ENCODE measurements at places on chromosomes 11 and 22.

DNA sequence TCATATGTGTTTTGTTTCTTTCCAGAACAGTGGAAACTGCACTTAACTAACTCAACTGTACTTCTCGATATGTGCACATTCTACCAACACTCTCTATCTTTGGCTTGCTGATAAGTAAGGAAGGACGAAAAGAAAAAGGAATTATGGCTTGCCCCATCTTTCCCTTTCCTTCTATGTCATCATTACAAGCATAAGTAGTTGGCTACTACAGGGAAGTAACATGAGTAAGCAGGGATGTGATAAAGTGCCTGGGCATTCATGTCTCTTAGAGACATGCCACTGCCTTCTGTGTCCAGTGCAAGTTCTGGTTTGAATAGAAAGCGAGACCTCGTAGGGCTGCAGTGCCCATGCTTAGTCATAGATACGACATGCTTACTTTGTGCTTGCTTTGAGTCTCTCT is 342.5 kb downstream of the ETS1 start:
- no peak for DNase-seq

DNA sequence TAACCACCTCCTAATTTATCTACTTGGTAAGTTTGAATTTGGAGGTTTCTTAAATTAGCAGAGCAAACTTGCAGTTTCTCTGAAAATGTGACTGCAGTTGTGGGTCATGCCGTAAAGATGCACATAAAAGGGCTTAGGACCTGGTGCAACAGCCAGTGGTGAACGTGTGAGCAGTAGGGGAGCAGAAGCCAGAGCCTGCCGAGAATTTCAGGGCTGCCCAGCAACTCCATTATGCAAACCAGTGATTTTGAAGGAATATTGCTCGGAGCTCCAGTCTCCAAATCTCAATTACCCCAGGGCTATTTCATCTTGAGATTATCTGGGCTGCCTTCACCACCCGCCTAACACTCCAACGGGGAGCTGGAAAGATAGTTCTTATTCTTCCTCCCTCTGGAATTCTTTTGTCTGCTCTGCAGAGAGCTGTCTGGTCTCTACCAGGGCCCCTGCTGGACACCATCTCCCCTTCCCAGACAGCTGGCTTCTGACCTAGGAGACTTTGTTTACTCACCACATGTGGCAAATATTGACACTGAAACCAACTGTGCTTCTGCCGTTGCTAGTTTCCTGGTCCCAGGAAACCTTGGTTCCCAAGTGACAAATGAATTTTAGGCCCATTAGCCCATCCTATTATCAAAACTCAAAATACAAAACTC is 93.9 kb downstream of the DSCAML1 start:
- DNase-seq: no peak

DNA sequence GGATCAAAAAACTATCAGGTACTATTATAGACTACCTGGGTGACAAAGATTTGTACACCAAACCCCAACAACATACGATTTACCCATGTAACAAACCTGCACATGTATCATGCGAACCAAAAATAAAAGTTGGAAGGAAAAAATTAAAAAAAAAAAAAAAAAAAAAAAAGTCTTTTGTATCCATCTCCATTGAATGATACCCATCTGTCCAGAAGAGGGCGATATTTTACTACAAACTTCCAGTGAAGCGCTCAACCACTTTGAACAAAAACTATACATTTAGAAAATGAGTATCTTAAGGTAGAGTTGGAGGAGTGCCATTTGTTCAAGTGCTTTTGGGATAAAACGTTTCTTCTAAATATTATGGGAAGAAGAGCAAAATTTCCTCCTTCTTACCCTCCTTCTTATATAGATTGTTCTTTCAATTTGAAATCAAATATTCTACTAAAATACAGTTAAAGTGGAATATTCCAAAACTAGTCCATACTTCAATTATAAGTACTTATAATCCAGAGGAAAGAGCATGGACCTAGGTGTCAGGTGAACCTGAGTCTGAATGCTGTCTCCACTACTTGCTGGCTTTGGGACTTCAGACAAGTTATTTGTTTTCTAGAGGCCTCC is 23.3 kb downstream of the ARL14EP start:
- DNase-seq: no peak

- DNase-seq: no peak
Observed at GRCh38 chr11:59283311-59283710, 70.6 kb upstream of the MPEG1 start.

GRCh38 chr22:17964643-17965042 is 59.7 kb downstream of the MICAL3 start:
- DNase-seq: no peak

DNA sequence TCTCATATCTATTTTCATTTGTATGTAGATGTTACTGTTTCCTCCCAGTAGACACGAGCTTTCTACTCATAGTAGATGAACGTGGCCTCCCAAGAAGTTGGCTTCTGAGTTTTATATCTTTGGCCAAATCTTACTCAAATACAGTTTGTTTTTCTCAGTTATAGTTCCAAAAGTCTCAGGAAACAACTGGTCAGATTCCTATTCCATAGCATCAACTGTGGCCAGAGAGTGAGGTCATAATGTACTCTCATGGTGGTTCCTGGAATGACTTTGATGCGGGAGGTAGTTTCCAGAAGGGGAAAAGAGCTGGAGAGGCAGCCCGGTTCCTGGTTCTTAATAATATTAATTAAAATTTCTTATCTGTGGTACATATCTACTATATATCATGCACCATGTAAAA is 77.3 kb downstream of the SLC17A6 start:
- DNase-seq: no peak
